ENCODE measurements at places on chromosomes 13 and 19.
A peak's percentile ranks its signal among the peaks of the same experiment; 100 is the strongest.

- no peak for DNase-seq
Observed at GRCh38 chr13:74966814-74967424, 515.0 kb downstream of the TBC1D4 start.

GRCh38 chr13:100022798-100023197 is 41.2 kb downstream of the ZIC2 start:
- DNase-seq = no peak

- DNase-seq = no peak
Observed at GRCh38 chr19:18418029-18418482, 1.1 kb upstream of the SSBP4 start.

- DNase-seq = peak; percentile 73
Observed at GRCh38 chr19:37719111-37719926, at the start of gene ZNF607. ZNF607 (minus strand) TSS chr19:37719761; CDS start chr19:37711618, 8,143 bp downstream.

- DNase-seq = no peak
Observed at GRCh38 chr13:74243637-74244526, 109.7 kb upstream of the KLF12 start.
